Natural killer cell treated with Interleukin-12 subunit alpha and Interleukin-12 subunit beta and Interleukin-15 and Interleukin-18, amount 100 ng/mL, for 72 hours (primary cell): ENCODE measurements at places on chromosomes 4 and X. TPM values are rescaled to one million over a fixed set of nuclear protein-coding genes. Genes with fewer than 3 reads are reported as not detected.

TBC1D9 gene
- 0.05 TPM for total RNA-seq

SLITRK4 gene
- total RNA-seq, result not detected

CCNB3 gene
- total RNA-seq, result 0.74 TPM

SPP1 gene
- total RNA-seq, result not detected

TEX13A gene
- not detected for total RNA-seq

GRCh38 chr4:32551943-32552342, 1831.8 kb downstream of the PCDH7 start:
- no peak for DNase-seq

DNA sequence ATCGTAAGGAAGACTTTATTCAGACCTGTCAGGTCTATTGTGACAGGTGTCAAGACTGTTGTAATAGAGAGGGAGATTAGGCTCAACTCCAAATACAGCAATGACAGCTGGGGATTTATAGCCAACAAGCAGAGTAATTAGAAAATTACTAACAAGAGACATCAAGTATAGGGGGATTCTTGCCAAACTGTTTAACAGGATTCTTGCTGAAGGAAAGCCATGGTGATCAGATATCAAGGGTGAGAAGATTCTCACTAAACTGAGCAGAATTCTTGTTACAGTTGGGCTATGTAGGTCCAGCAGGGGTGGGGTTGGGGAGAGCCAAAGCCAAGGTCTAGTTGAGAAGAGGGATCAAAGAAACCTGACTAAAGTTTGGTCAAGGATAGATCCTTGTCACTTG, 461.0 kb upstream of the GALNT7 start:
- DNase-seq, result no peak

DNA sequence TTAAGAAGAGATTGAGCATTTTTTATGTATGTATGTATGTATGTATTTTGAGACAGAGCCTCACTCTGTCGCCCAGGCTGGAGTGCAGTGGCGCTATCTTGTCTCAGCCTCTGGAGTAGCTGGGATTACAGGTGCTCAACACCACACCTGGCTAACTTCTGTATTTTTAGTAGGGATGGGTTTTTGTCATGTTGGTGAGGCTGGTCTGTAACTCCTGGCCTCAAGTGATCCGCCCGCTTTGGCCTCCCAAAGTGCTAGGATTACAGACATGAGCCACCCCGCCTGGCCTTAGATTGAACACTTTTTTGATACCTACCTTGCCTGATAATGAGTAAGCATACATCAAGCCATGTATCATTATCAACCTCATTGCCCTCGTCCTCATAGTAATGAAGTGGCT, 2.7 kb downstream of the N4BP2 start:
- no peak for DNase-seq
